Hindlimb muscle (tissue), 1 donor: ENCODE measurements at places on chromosomes 12 and 14. TPM values are rescaled to one million over a fixed set of nuclear protein-coding genes. Genes with fewer than 3 reads are reported as not detected.

- DNase-seq, result no peak
Observed at GRCh38 chr12:19539836-19540235, 100.5 kb downstream of the AEBP2 start.

- peak; percentile 59 for DNase-seq
Observed at GRCh38 chr12:67827820-67828383, 161.3 kb upstream of the IFNG-AS1 start.

- no peak for DNase-seq
Observed at GRCh38 chr12:127174881-127175280, 1092.1 kb upstream of the TMEM132C start.

PTPRQ gene
- polyA plus RNA-seq, result 1.5 TPM

LRRC23 gene
- polyA plus RNA-seq, result 9.3 TPM

RNF212B gene
- 0.62 TPM for polyA plus RNA-seq

CLEC4E gene
- polyA plus RNA-seq, result not detected
